NCI-H1105 (cell line): ENCODE measurements at places on chromosomes 2 and 18.

GRCh38 chr2:207123335-207123744, 42.4 kb downstream of the KLF7 start:
- no peak for DNase-seq

DNA sequence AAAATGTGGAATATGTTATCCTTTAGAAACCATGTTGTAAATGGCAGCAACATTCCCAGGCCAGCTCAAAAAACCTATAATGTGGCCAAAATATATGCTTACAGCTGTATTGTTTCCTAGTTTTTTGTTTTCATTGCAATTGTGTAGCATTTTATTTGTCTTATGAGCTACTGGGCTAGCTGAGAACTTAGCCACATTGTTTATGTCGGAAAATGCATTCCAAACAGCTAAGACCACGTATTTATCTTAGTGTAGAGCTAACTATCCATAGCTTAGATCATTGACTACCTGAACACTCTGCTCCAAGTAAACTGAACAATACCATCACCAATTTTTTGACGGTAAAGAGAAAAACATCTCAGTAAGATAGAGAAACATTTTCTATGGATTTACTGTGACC, 38.4 kb downstream of the METAP1D start:
- no peak for DNase-seq

GRCh38 chr2:20034821-20035220, 16.6 kb downstream of the LAPTM4A start:
- DNase-seq: no peak

DNA sequence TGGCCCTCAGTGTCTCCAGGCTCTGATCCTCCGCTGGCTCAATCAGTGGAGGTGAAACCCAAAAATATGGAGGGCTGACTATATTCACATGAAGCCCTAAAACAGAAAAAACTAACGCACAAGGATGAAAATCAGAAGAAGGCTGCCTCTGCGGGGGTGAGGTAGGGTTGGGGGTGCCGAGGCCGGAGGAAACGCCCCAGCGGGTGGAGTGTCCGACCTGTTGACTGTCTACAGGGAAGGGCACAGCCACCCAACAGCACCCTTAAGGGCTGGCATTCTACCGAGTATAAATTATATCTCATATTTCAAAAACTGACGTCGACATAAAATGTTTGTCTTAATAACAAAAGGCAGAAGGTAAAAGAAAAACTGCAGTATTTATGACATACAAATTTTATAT, 223.5 kb downstream of the HDAC4 start:
- DNase-seq: no peak

- peak; percentile 16 for DNase-seq
These were observed 466.0 kb upstream of the TNP1 start for GRCh38 chr2:217325816-217326215.

DNA sequence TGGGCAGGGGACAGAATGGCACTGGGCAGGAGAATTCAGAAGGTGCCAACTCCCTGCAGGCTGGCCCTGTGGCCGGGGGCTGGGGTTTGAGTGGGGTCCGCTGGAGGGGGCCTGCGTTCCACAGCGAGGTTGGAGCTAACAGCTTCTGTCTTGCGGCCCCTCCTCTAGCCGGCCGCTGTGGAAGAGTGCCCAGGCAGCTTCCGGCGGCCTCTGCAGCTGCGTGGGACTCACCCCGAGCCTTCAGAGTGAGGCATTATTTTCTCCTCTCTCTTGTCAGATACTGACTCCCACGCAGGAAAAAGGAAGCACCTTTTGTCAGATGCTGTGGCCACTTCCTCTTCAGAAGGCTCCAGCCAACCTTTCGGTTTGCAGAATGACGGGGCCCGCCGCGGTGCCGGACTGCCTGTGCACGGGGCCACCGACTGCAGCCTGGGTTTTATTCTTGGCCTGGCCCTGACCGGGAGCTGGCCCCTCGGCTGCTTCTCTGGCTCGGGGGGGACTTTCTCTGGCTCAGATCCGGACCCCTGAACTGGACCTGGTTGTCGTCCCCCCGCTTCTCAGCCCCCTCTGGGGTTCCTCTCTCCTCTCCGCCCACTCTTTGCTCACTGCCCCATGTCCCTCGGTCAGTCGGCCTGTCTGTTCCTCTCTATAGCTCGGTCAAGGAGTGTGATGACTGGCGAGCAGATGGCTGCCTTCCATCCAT, 40.1 kb downstream of the ARHGAP25 start:
- DNase-seq: no peak

DNA sequence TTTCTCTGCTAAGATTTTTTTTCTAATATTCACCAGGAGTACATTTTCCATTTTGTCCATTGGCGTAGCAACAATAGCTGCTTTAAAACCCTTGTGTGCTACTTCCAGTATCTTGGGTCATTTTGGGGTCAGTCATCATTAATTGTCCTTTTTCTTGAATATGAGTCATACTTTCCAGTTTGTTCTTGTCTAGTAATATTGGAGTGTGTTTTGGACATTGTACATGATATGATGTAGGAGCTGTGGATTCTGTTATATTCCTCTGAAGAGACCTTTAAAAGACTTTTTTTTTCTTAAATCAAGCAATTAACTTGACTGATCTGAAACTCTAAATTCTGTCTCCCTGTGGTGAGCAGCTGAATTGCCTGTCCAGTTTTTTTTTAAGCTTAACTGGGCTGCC, 40.8 kb downstream of the AGPS start:
- no peak for DNase-seq

GRCh38 chr2:120817136-120817955, 81.7 kb downstream of the GLI2 start:
- DNase-seq: no peak

GRCh38 chr2:118473846-118474540, 373.5 kb downstream of the EN1 start:
- DNase-seq: peak; percentile 81

GRCh38 chr2:226971084-226971483, 135.2 kb downstream of the RHBDD1 start:
- DNase-seq: no peak

GRCh38 chr18:46424898-46425297, 232.1 kb downstream of the LOXHD1 start:
- no peak for DNase-seq

DNA sequence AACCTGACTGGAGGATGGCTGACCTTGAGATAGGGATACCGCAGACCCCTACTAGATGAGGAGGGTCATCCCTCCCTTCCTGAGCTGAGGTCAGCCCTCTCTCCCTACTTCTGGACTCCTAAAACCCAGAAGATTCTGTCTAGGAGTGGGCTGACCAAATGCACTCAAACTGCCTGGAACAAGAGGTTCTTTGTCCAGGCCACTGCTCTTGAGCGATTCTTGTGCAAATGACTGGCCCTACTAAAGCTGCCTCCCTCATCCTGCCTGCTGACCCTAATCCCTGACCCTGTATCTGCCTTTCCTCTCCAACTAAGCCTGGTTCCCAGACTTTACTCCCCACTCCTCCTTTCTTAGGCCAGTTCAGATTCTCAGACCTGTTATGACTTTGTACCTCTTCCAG, 56.2 kb downstream of the EFR3B start:
- no peak for DNase-seq

DNA sequence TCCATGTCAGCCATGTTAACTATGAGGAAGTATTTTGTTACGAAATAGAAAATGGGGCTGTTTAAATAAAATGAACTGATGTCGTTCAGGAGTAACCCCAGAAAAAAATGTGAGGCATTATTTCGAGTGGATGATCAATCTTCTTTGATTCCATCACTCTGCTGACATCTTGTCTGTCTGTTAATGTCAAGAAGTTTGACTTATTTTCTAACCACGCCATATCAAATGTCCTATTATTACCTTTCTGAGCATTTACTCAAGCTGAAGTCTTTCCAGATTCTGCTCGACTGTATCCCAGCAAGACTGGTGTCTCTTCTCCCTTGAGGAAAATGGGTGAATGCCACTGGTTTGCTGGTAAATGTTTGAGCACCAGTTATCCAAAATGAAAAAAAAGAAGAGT, 672.9 kb upstream of the SOX11 start:
- no peak for DNase-seq

GRCh38 chr18:73168236-73168635, 300.4 kb upstream of the NETO1 start:
- no peak for DNase-seq

- peak; percentile 8 for DNase-seq
These were observed 664 bp downstream of the CAMKMT start for GRCh38 chr2:44362207-44363015.

- DNase-seq: no peak
These were observed 227.4 kb upstream of the CHST9 start for GRCh38 chr18:27412556-27412955.

DNA sequence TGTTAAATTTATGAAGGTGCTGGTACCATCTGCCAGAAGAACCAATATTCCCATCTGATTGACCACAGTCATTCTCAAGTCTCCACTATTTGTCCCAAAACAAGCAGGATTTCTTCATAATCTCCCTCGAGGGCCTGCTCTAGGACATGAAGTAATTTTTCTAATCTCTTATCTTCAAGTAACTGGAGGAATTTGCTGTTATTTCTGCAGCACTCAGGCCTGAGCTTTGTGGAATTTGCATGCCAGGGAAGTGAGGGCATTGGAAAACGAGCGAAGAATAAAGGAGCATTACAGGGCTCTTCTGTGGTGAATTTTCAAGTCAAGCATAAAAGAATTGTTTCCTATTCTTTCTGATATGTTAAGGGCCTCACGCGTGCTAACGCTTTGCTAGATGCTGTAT, 161.2 kb upstream of the EPAS1 start:
- no peak for DNase-seq

GRCh38 chr2:147945660-147946059, 74.9 kb downstream of the ORC4 start:
- no peak for DNase-seq

GRCh38 chr2:32915694-32916093, 31.1 kb upstream of the LTBP1 start:
- DNase-seq: no peak

DNA sequence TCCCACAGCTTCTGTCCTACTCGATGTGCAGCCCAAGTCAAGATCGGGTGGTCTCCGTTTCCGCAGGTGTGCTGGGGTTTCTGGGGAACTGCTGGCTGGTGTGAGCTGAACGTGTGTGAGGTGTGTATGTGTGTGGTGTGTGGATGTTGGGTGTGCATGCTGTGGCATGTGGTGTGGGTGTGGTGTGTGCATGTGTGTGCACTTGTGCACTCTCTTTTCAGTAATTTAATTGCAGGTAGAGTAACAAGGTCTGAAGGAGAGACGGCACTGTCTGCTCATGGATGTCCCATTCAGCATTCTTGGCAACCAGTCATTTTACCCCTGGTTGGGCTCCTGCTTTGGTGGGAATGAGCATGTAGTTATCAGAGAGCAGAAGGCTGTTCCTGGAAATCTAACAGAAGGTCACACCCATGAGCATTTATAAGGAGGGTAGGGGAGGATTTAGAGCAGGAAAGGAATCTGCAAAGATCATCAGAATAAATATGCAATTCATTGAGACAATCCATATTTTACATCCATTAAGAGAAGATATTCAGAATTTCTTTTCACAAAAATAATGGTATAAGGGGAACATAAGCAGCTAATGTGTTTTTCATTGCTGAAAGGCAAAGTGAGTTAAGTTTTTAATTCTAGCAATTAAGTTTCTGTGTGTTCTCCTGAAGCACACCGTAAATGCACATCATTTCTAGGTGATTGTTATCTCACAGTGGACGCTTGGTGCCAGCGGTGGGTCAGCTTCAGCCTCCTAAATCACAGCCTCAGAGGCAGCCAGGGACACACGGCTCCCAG, 60.7 kb downstream of the ADI1 start:
- DNase-seq: no peak

GRCh38 chr2:68435615-68436014, 31.5 kb downstream of the FBXO48 start:
- DNase-seq: no peak

GRCh38 chr2:130720036-130720435, 8.8 kb upstream of the GPR148 start:
- DNase-seq: no peak

DNA sequence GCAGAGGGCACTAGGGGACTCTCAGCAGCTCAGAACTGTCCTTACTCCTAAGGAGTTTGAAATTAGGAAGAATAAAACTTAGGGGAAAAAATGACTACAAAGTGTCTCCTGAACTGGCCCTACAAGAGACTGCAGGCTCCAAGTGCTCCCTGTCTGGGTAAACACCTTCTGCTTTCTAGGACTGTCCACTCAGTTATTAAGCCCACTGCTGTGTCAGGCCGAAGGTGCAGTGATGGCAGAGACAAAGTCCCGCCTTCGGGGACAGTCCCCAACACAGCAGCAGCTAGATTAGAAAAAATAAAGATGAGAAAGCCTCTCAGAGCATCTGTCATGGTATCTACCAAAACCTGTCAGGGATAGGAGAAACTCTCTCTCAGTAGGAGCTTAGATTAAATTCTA, 28.3 kb downstream of the TWIST2 start:
- DNase-seq: no peak

DNA sequence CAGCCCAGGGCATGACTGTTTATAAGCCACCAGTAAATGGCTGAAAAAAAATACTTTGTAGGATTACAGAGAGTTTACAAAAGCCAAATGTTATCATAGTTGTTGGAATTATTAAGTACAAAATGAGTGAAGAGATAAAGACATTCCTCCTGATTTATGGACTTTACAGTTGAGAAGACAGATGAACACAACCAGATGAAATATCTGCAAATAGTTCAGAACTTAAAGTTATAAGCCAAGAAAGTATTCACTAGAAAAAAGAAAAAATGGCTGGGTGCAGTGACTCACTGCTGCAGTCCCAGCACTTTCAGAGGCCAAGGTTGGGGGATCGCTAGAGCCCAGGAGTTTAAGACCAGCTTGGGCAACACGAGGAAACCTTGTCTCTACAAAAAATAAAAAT, 11.2 kb downstream of the PMAIP1 start:
- no peak for DNase-seq

DNA sequence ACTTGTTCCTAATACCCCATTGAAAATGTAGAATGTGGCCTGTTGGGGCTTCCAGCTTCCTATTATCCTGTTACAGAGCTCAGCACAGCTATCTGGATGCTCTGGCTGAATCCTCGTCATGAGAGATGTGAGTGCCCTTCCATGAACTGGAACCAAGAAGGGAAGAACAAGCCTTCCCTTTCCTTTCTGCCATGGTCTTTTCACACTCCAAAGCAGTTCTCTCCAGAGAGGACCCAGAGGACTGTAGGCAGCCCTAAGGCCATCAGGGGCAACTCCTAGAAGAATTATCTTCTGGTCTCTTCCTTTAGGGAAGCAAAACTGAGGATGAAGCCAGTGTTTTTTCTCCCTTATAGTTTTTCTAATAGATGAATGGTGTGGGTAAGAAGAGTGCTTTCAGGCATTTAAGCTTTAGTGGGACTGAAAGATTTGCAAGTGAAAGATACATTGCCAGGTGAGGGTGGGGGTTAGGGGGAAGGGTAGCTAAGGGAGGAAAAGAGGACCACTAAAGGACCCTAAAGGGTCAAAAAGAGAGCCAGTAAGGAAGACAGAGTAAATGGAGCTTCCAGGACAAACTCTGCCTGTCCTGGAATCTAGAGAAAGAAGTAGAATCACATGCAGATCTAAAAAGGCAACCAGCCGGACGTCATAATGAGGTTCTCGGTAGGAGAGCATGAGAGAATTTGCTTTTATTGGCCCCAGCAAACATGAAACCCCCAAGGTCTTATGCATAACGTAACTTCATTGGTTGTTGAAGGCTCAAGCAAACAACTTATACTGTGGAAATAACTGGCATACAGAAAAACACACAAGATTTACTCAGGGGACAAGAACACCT, 12.4 kb upstream of the XPO1 start:
- no peak for DNase-seq

GRCh38 chr18:57559314-57559713, 27.2 kb downstream of the FECH start:
- DNase-seq: no peak
